ENCODE measurements at places on chromosomes 1 and 21. TPM values are rescaled to one million over a fixed set of nuclear protein-coding genes. Genes with fewer than 3 reads are reported as not detected.

- DNase-seq, result no peak
These were observed 304.1 kb upstream of the NR5A2 start for GRCh38 chr1:199723250-199723956.

- DNase-seq, result no peak
These were observed 126.3 kb downstream of the PTPN14 start for GRCh38 chr1:214425101-214425500.

DNA sequence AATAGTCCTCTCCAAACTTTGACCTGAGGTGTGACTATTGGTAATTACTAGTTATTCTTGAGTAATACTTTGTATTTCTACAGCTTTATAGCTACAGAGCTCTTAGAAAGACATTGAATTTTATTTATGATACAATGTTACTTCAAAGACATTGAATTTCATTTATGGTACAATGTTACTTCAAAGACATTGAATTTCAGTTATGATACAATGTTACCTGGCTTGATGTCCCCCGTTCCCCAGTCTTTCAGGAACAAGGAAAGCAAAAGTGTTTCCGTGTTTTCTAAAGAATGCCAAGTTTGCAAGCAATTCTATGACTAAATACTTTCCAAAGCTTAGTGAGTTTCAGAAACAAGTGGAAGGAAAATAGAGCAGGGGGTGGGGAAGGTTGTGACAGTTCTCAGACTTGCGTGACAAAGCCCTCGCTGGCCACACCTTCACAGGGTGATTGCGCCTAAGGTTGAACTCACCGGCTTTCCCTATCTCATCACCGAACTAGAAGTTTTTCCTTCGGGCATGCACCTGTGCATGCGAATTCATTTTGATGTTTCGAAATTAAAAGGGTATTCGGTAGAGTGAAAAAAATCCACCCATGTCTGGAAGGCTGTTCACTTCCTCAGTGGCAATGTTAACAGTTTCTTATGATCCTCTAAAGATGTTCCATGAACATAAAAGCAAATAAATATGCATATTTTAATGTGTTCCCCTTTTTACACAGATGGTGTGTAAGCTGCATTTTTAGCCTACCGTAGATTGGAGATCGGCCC lies 909 bp upstream of the PAXBP1 start:
- peak; percentile 8 for DNase-seq

- DNase-seq, result peak; percentile 37
These were observed 3.7 kb downstream of the PGBD5 start for GRCh38 chr1:230422221-230422981.

- DNase-seq, result peak; percentile 88
These were observed 29.4 kb upstream of the POU3F1 start for GRCh38 chr1:38076038-38076437.

DNA sequence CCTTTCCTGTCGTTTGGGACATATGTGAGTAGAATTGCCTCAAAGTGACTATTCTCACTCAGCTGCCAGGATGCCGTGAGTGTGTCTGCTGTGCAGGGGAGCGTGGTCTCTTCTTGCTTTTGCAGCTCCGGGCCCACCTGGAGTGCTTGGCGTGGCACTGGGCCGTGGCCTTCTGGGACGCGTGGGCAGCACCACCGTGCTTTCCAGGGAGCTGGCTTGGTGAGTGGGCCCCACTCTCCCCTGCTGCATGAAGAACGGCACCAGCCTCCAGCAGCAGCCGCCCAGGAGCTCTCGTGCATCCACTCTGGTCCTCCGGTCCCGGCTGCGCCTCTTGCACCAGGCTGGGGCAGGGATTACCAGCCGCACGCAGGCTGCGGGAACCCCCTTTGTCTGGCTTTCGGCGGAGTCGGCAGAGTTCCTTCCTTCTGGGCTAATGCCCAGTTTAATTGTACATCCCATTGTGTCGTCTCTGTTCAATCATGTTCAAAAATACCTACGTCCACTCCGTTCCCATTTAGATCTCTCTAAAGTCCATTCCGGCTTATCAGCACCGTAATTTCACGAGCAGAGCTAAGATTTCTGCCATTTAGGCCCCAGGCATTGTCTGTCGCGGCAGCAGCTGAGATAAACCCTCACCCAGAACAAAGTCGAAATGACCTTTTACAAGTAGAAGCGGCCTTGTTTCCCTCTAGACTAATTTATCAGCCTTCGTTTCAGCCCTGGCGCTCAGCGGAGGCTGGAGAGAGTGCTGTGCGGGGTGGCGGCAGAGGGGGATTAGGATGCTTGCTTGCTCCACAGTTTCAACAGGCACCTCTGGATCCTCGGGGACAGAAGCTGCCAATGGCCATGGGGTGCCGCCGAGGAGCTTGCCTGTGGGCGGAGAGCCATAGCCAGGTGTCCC lies 129.6 kb downstream of the PRDM16 start:
- DNase-seq, result no peak

- DNase-seq, result peak; percentile 28
These were observed 177.6 kb downstream of the RASAL2 start for GRCh38 chr1:178271471-178271870.

- no peak for DNase-seq
These were observed 626 bp downstream of the DYRK3 start for GRCh38 chr1:206635978-206636345.

- DNase-seq, result no peak
These were observed 273.8 kb downstream of the PTBP2 start for GRCh38 chr1:96995351-96995750.

- DNase-seq, result no peak
These were observed 19.9 kb downstream of the SETD4 start for GRCh38 chr21:36040389-36040788.

The E2F2 gene
- 3.4 TPM for total RNA-seq

The CSMD2 gene
- total RNA-seq, result 16.6 TPM

The SLC45A3 gene
- total RNA-seq, result 16.0 TPM

The RXFP4 gene
- not detected for total RNA-seq

The APOBEC4 gene
- not detected for total RNA-seq

The EVA1C gene
- total RNA-seq, result 6.9 TPM

The RHD gene
- total RNA-seq, result 0.21 TPM

The LDLRAP1 gene
- total RNA-seq, result 17.1 TPM

The CASZ1 gene
- 6.7 TPM for total RNA-seq

Measured in GM23338 (cell line).